HTR-8/SVneo (cell line): ENCODE measurements at places on chromosomes 3 and 15.

GRCh38 chr3:90036939-90037469 is 929.6 kb downstream of the EPHA3 start:
- DNase-seq, result no peak

DNA sequence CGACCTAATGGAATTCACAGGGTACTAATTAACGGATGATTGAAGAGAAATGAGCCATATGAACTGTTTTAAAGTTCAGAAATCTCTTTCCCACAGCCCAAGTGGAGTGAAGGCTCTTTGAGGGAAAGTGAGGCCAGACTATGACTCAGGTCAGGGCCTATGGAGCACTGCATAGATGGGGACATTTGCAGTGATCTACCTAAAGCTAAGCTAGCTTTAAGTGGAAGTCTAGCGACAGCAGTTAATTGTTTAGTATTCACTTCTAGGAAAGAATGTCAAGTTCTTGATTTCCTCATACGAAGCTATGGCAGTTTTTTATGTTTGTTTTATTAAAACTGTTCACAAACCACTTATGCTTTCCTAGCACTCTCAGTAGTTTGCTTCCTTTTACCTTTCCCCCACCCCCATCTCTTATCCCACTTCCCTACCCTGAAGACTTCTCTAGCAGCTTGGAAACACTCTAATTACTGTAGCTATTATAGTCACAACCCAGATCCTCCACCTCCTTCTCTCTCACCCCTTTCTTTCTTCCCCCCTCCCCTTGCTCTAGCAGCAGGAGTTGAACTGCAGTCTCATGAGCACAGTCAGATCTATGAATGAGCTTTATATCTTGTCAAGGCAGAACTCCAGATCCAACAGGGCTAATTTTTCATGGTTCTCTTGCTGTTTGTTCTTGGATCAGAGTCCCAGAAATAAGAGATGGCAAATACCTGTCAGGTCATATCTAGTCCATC is 6.2 kb downstream of the ZNF609 start:
- DNase-seq, result no peak

DNA sequence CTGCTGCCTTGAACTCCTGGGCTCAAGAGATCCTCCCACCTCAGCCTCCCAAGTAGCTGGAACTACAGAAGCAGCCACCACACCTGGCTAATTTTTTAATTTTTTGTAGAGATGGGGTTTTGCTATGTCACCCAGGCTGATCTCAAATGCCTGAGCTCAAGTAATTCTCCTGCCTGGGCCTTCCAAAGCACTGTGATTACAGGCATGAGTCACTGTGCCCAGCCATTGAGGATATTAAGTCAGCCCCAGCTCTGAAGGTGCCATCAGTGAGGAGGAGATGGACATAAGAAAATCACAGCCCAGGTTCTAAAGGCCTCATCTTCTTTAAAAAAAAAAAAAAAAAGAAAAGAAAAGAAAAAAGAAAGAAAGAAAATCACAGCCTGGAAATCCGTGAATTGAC is 26.6 kb upstream of the PSTPIP1 start:
- no peak for DNase-seq

DNA sequence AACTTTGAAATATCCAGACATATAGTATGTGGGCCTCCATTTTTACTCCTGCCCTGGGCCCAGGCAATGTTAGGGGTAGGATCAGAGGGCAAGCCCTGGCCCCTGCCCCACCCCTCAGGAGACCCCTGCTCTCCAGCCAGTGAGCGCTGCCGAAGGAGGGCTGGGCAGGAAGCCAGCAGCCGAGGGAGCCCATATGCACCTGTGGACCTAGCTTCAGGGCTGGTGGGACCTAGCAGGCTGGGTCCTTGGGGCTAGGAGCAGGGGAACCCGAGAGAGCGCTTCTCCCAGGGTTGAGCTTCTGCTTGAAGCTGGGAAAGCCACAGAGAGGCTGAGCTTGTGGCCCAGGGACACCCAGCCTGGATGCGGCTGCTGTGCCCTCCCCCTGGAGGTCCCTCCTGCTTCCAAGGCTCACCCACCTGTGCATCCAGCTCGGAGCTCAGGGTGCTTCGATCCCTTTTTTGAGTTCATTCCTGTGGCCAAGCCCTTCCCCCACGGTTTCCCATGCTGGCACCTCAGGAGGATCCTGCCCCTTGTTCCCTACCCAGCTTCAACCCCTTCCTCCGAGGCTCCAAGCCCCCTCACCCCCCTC is 21.0 kb upstream of the CYP11A1 start:
- no peak for DNase-seq

GRCh38 chr15:92779874-92780273 is 120.2 kb upstream of the CHD2 start:
- DNase-seq, result no peak

DNA sequence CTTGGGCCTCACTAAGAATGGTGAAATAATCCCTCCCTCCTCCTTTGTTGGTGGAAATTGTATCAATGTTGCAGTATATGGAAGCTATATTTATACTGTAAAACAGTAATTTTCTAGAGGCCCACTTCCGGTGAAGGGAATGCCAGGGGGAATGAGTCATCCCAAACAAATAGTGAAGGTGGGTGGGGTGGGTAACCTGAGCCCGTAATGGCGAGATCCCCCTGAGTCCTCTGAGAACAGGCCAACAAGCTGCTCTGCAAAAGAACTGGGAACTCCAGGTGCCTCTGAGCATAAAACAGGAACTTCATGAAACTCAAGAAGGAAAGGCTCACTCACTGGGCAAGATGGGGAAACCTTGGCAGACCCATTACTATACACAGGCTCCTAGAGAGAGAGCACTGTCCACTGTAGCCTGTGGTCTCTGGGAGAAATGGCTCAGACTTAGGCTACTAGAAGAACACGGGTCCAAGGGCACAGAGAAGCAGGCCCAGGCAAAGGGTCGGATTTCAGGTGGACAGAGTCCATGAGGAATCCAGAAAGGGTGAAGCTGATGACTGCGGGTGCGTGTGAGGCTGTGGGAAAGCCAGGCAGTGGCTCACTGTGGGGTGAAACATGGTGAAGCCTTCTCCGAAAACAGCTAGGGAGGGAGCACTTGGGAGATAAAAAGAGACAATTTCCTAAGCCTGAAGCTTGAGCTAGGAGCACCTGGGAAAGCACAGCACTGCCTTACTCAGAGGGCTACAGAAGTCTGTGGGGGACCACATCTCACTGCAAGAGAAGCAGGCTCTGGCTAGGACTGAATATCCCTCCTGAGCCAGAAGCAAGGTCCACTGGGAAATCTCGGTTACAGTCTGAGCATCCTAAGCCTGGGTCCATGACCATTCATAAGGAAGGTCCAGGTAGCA is 19.8 kb downstream of the LARP6 start:
- peak; percentile 90 for DNase-seq

DNA sequence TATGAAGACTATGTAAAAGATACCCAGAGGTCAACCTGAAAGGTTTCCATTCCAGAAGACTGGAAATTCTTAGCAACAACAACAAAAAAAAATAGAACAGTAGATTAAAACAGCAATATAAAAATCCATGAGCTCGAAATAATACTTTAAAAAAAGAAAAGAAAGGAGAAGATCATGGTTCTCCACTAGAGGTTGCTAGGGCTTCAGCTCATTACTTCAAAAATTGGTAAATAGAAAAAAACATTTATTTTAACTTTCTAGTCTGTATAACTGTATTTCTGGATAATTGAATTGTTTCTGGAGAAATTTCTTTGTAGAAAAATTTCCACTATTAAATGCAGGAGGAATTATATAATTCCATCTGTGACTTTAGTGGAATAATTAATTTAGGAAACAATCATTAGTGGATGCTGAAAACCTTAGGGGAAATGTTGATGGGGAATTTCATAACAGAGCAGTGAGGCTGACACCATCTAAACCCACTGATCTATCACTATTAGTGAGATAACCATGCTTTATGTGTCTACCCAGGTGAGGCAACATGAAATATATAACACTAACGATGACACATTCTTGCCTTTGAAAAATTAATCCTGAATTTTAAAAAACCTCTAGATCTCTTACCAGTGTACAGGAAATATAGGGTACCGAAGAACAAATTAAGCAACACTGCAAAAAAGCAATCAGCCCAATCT is 62.5 kb upstream of the SNRK start:
- no peak for DNase-seq

DNA sequence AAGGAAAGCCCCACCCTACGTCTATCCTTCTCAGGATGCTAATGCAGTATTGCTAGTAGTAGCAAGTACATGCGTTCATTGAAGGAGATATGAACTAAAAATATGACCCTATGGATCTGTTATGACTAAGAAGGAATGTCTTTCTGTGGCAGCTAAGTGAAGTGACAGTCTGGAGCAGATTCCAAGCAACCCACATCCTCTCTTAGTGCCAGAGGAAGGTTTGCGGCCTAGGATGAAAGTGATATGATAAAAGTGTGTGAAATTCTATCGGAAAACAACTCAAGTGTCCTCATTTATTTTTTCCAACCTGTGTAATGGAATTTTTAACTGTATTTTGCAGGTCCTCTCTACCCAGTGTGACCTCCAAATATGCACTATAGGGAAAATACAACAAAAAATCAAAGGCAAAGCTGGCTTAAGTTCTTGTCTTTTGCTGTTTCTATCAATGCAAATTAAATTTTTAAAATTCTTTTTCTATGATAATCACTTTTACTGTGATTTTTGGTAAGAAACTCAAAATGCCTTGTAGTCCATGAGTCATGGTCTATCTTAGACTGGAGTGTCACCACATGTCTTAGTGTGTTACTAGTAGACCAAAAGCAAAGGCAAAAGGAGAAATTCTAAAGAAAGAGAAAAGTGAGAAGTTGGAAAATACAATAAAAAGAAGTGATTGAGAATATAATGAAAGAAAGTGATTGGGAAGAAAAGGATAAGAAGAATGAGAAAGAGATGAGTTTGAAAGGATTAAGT is 161.2 kb upstream of the TMCO5A start:
- DNase-seq, result peak; percentile 54

DNA sequence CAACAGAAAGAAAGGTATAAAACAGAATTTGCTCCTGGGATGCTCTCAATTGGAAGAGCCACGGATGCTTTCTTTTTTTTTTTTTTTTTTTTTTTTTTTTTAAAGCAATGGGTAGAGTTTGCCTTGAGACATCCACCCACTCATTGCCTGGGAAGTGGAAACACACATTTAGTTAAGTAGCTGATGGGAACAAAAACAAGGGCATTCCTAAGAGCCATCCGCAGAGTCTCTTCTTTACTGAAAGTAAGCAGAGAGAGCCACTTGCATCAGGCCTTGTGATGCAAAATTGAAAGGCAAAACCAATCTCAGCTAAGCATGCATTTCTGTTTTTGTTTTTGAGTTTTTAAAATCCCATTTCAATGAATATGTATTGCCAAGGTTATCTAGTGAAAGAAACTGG is 787.9 kb upstream of the LMCD1 start:
- no peak for DNase-seq

GRCh38 chr3:133413161-133414020 is 13.5 kb downstream of the BFSP2 start:
- no peak for DNase-seq

- no peak for DNase-seq
Observed at GRCh38 chr3:194269610-194270145, 81.5 kb downstream of the CPN2 start.

DNA sequence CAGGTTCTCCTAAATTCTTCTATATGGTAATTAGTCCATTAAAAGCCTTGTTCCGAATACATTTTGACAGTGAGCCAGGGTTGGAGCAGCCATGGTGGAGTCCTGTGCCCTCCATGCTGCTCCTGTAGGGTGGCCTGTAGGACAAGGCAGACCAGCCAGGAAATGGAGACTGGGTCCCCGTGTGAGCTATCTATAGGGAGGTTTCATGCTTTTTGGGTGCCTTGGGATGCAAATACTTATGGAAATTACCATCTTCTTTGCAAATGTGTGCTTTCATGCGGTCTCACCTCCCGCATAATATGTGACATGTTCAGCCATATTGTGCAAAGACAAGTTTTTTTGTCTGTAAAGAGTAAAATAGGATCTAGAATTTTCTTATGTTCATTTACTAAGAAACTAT is 58.0 kb upstream of the FURIN start:
- no peak for DNase-seq

DNA sequence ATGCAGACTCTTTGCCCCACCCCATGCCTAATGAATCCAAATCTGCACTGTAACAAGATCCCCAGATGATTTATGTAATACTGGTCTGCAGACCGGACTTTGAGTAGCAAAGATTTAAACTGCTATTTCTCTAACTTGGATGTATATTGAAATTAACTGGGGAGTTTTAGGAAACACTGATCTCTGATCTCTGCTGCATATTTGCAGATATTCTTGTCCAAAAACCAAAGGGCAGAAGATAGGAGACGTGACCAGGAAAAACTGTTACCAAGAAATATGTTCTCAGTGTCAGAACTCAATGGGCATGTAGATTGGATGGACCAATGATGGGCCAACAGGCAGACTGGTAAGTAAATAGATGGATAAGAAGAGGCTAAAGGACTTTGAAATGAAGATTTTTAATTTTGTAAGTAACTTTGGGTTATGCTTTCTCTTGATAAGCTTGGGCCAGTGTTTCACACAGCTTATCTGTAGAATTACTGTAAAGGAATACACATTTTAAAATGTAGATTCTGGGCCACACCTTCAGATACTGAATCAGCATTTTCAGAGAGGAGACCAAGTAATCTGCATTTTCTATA is 64.5 kb upstream of the TP63 start:
- no peak for DNase-seq

DNA sequence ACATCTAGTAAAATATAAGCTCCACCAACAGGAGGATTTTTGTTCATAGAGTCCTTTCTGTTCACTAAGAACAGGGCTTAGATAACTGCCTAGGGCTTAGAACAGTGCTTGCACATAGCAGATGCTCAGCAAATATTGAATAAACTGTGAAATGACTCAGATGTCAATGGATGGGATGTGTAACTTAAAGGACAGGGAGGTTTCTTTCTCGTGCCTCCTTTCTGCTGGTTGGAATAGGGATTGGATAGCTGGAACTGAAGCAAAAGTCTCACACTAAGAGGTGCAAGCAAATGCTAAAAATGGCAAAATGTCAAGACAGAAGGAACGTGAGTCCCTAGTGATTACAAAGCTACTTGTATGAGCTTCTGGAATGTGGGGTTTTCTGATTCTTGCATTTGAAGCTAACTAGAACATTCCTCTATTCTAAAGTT is 392.8 kb upstream of the WNT5A start:
- no peak for DNase-seq

- peak; percentile 87 for DNase-seq
Observed at GRCh38 chr3:153161714-153162512, at the start of gene RAP2B. RAP2B (plus strand) TSS chr3:153162226; CDS start chr3:153162694, 468 bp downstream.

GRCh38 chr3:45704301-45704943 is 15.2 kb downstream of the SACM1L start:
- DNase-seq, result no peak

- no peak for DNase-seq
Observed at GRCh38 chr3:72299321-72299802, 514.4 kb upstream of the PROK2 start.

- no peak for DNase-seq
Observed at GRCh38 chr3:129469026-129469425, 29.0 kb downstream of the IFT122 start.

- DNase-seq, result no peak
Observed at GRCh38 chr15:74502301-74502700, 38.7 kb upstream of the ARID3B start.
